HCEC 1CT (cell line): ENCODE measurements at places on chromosomes 1 and 21.

DNA sequence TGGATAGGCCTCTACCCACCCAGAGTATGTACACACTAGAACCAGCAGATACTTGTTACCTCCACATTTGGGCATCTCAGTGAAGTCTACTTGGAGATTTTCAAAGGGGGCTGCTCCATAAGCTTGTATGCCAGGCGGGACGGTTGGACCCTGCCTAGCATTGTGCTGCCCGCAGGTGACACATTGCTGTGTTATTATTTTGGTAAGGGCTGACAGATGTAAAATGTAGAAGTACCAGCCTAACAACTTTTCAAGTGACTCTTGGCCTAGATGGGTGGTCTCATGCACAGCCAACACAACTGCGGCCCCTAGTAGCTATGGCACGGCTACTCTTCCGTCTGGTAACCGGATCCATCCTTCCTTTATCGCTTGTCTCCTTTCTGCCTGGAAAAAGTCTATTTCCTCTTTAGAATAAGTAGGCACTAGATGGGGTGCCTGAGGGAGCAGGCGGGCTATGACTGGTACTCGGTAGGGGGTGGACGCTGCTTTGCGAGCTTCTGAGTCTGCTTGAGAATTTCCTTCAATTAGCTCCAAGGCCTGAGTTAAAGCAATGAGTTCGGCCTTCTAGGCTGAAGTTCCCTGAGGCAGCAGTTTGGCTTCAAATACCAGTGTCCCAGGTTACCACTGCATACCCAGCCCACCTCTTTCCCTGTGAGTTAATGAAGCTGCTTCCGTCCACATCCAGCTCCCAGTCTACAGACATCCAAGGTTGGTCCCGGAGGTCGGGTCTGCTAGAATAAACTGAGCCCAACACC is 405.3 kb downstream of the TGFB2 start:
- DNase-seq, result no peak

GRCh38 chr1:247913786-247914185 is 6.3 kb upstream of the OR2T8 start:
- DNase-seq, result no peak

- DNase-seq, result no peak
These were observed 80.0 kb upstream of the CNTN2 start for GRCh38 chr1:204962742-204963632.

- no peak for DNase-seq
These were observed 619 bp upstream of the IGFN1 start for GRCh38 chr1:201190005-201190404.

GRCh38 chr1:14522926-14523241 is 75.6 kb upstream of the KAZN start:
- DNase-seq, result no peak

DNA sequence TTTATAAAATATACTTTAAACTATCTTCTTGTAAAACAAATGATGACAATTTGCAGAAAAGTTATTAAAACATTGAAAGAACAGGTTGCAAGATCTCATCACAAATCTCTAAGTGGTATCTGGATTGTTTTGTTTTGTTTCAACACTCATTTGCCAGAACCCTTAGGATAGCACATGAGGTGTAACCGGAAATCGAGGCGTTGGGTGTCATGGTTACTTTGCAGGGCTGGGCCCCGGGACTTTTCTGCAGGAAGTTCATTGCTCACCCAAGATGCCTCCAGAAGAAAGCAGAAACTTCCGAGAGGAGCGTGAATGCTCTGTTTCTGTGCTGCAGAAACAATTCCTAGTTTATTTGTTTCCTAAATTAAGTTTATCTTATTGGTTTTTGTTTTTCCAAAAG is 2.5 kb downstream of the DISC1 start:
- DNase-seq, result peak; percentile 33

GRCh38 chr1:10283318-10283984 is 73.1 kb downstream of the KIF1B start:
- DNase-seq, result no peak

DNA sequence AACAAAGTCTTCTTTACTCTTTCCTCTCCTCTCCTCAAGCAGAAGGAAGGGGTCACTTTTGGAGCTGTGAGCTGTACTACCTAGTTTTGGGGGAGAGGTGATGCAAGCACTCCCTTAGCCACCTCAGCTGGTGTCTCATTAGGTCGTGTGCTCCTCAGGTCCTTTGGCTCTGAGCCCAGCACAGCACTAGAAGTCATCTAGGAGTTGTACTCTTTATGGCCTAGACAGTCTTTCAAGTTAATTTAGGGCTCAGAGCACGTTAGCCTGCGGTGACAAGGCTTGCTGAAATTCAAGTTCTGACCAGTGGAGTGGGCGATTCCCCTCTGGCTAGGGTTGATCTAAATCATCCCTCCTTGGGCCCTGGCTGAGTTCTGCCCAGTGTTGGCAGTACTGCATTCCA is 48.0 kb upstream of the WDR26 start:
- DNase-seq, result peak; percentile 6

GRCh38 chr1:8733484-8733883 is 84.0 kb downstream of the RERE start:
- no peak for DNase-seq

DNA sequence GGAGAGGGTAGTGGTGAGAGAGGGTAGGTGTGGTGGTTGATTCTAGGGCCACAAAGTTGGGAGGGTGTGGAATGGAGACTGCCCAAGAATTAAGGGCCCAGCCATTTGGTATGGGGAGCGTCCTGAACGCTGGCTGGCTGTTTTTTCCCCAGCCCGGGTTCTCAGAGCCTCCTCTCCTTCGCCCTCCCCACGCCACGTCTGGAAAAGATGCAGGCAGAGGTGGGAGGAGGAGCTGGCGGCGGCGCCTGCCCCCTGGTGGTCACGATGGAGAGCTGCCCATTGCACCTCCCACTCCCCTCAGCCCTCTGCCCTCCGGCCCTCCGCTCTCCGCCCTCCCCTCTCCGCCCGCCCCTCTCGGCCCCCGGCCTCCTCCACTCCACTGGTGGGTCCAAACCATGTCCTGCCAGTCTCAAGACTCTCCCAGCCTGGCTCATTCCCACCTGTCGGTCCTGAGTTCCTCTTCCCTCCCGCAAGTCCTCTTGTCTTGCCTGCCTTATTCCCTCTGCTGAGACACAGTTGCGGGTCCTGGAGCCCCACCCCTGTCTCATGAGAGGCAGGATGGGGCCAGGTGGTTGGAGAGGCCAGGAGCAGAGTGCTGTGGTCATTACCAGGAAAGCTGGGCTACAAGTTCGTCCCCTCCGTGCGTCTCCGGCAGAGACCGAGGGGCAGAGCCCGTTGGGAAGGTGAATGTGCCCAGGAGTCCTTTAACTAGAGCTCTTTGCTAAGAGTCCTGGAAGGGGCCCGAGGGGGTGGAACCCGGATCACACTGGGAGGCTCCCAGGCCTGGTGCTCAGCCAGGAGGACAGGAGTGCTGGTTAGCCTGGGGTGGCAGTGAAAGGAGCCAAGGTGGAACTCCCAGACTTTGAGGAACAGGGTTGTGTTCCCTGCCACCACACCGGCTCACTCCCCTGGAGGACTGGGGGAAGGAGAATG is 22.6 kb downstream of the ETNK2 start:
- peak; percentile 48 for DNase-seq

- DNase-seq, result no peak
These were observed 340.7 kb downstream of the ADGRL2 start for GRCh38 chr1:82141390-82141789.

DNA sequence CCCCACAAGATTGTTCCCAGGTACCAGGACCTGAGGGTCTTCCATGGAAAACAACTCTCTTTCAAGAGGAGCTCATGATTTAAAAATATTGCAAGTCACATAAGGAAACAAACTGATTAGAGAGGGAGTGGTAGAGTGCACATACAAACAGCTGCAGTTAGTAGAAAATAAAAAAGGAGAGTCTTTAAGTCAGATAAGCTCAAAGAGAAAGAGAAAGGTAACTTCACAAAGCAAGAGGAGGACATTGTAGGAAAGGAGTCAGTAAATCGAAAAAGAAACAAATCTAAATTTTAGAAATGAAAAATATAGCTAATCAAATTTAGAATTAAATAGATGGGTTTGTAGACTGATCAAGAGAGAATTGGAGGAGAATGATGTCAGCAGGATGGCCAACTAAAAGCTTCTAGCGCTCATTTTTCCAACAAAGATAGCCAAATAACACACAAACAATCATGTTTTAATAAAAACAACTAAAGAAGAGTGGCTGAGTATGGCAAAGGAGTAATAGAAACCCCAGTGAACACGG is 86.1 kb upstream of the CD53 start:
- DNase-seq, result no peak

- no peak for DNase-seq
These were observed 56.0 kb upstream of the COX20 start for GRCh38 chr1:244779410-244779809.

- no peak for DNase-seq
These were observed 22.6 kb downstream of the MIGA1 start for GRCh38 chr1:77802026-77802425.

- DNase-seq, result no peak
These were observed 24.7 kb upstream of the KDM4A start for GRCh38 chr1:43625063-43625780.
